ENCODE measurements at places on chromosomes 7 and 10.

DNA sequence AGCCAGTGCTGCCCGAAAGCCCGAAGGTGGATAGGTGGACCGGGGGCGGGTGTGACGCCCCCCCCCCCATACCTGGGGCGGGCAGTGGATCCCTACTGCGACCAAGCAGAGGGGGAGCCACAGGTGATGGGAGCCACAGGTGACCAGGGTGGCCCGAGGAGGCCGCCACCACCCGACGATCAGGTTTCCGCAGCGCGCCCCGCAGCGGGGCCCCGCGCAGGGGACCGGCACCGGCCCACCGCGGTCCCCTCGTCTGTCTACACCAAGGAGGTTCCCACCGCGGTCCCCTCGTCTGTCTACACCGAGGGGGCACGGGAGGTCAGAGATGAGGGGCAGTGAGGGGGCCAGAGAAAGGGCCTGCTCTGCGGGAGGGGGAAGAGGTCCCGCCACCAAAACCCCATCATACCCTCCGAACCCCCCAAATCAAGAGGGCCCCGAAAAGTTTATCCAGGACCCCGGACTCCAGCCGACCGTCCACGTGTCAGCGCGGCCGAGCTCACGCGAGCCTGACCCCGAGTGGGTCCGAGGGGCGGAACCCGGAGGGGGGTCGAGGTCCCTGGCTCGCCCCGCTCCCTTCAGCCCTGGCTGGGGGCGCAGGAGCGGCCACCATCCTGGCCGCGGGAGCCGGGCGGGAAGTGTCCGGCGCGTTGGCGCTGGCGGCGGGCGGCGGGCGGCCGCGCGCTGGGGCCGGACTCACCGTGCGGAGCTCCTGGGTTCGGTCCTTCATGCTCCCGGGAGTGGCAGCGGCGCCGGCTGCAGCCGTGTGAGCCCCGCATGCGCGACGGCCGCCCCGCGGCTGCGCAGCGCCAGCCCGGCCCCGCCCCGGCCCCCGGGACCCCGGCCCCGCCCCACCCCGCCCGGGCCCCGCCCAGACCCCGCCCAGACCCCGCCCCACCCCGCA lies at the start of gene STX1A:
Gene STX1A (minus strand): TSS at position 765 of the 901 bp plus-strand sequence. CDS start 38 bp downstream, at position 727.
- no peak for DNase-seq

DNA sequence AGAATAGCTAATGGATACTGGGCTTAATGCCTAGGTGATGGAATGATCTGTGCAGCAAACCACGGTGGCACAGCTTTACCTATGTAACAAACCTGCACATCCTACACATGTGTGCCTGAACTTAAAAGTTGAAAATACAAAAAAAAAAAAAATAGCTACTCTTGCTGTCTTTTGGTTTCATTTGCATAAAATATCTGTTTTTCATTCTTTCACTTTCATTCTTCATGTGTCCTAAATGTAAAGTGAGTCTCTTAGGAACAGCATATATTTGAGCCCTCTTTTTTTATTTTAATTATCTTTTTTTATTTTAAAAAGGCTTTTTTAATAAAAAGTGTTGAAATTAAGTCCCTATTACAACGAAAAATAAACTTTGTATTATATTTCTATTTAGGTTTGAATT lies 836.1 kb upstream of the KCND2 start:
- DNase-seq = no peak

- DNase-seq = no peak
Observed at GRCh38 chr10:58930500-58930899, 245.9 kb upstream of the PHYHIPL start.

DNA sequence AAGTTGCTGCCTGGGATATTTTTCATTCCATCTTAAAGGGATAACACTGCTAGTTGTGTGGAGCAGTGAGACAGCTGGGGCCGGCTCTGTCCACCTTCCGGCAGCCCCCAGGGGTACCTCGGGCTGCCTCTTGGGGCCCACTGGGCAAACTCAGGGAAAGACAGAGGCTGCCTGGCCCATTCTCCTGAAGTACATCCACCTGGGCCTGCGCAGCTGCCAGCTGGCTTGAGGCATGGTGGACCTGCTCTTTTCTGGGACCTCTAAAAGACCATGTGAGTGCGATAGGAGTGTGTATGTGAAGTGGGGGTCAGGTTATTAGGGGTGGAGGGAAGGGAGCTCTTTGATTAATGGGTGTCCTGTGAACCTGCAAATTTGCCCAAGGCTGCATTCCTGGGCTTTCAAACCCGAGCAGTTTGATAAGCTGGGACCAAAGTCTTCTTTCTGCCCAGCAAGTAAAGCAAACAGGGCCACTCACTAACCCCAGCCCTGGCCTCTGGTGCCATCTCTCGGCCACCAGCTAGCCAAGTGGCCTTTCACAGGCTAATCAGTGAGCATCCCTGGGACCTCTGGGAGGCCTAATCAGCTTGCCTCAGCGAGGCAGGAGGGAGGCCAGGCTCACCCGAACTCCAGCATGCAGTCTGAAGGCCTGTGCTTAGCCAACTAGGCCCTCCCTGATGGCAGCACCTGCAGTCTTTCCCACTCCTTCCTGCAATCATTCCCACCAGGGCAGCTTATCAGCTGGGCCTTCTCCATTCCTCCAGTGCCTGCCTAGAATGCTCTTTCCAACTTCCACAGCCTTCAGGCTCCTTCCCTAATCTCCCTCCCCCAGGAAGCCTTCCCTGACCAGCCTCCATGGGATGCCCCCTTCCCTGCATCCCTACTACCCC lies 954.7 kb upstream of the ZNF722 start:
- DNase-seq = no peak

DNA sequence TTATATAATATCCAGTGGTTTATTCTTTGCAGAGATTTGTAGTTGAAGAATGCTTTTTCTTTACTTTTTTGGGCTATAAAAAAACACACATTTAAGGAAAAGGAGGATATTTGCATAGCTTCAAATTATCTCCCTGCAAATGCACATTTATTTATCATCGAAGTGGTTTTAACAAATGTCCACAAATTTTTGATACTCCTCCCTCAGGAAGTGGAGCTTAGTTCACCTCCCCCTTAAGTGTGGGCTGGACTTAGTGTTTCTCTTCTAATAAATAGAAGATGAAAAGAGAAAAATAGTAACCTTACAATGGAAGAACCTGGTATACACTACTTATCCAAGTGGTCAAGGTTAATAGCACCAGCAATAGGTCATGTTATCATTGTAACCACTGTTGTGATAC lies 537.6 kb downstream of the ARL4A start:
- DNase-seq = no peak

GRCh38 chr7:73899731-73900142 lies 38.8 kb downstream of the TMEM270 start:
- DNase-seq = no peak

DNA sequence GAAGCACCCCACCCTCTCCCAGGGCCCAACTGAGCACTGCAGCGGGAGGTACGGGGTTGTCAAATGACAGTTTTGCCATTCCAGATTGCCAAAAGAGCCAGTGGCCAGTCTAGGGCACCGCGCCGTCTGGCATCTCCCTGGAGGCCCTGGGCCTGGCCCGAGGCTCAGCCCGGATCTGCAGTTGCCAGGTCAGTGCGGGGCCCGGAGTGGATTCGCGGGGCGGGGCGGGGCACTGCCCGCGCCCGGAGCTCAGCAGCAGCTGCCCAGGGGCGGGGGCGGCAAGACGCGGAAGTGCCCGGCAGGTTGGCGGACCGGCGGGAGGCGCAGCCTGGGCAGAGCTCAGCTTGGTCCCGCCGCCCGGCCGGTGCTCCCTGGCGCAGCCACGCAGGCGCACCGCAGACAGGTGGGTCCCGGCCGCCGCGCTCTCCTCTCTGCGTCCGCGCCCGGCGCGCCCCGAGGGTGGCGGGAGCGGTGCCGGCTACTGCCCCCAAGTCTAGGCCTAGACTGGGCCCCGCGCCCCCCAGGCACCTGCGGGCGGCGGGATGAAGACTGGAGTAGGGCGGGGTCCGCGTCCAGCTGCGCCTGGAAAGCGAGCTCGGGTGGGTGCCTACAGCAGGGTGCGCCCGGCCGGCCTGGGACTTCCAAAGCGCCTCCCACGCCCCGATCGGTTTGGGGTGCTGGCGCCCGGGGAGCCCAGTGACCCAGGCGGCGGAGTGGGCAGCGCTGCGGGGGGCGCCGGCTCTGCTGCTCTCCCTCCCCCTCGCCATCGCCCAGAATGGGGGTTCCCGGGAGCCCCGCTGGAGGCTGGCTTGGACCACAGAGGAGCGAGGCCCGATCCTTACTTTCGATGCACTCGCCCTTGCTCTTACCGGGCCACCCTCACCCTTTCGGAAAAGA lies at the start of gene IRF5:
Gene IRF5 (plus strand): TSS at position 281 of the 897 bp plus-strand sequence. CDS start 4,155 bp downstream, outside the sequence.
- DNase-seq = no peak
